ENCODE measurements at places on chromosomes 6 and 20.
A peak's percentile ranks its signal among the peaks of the same experiment; 100 is the strongest.

- DNase-seq: no peak
These were observed 49.9 kb downstream of the GFRAL start for GRCh38 chr6:55377150-55377549.

DNA sequence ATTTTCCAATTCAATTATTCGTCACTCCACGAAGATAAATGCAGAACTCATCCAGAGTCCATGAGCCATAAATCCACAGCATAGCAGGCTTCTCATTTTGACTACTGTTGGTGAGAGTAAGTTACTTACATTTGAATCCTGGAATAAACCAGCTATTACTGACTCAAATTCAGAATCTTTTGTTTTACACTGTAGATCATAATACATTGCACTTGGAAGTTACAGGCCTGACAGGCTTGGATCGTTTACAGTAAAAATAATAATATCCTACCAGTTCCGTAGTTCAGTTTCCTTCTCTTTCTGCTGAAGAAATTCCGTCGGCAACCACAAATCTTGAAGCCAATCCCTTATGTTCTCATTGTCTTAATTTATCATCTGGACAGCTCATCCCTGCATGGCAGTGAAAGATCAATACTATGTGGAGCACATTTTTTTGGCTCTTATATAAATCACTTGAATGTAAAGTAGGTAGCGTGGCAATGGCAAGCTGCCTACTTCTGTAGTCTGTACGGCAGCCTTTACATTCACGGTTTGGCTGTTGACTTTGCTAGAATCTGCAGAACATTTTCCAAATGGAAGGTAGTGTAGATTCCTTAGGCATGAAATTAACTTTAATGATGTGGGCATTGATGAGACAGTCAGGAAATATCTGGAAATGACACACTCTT is 142.9 kb downstream of the WDR27 start:
- no peak for DNase-seq

- DNase-seq: no peak
These were observed 29.9 kb upstream of the AGPAT4 start for GRCh38 chr6:161303628-161304340.

DNA sequence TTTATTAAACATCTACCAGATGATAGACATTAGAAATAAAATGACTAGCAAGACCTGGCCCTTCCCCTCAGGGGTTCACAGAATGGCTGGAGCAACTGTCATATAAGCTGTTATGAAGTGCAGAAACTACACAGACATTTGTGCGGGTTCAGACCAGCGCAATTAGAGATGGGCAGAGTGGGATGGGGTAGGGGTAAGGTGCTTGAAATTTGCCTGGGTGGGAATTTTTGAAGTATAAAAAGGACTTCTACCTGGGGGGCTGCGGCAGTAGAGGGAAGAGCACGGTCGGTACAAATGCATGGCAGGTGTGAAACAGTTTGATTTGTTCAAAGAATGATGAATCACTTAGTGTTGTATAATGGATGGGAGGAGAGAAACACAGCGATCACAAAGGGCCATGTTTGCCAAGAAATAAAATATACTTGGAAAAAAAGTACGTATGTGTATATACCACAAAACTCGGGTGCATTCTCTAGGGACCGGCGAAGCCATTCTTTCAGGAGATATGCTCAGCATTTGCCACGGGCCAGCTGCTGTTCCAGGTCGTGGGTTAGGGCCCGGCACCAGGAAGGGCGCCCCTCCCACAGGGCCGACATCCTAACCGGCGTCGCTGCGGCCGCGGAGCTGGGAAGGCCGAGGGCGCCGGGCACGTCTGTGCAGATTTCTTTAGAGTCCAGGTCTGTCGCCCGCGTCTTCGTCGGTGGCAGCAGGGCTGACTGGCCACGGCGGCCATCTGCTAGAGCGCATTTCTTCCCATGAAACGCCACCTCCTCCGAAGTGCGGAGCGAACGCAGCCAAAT is 809 bp upstream of the NOL7 start:
- DNase-seq: peak; percentile 34

GRCh38 chr20:54618412-54618811 is 143.0 kb downstream of the DOK5 start:
- DNase-seq: no peak

DNA sequence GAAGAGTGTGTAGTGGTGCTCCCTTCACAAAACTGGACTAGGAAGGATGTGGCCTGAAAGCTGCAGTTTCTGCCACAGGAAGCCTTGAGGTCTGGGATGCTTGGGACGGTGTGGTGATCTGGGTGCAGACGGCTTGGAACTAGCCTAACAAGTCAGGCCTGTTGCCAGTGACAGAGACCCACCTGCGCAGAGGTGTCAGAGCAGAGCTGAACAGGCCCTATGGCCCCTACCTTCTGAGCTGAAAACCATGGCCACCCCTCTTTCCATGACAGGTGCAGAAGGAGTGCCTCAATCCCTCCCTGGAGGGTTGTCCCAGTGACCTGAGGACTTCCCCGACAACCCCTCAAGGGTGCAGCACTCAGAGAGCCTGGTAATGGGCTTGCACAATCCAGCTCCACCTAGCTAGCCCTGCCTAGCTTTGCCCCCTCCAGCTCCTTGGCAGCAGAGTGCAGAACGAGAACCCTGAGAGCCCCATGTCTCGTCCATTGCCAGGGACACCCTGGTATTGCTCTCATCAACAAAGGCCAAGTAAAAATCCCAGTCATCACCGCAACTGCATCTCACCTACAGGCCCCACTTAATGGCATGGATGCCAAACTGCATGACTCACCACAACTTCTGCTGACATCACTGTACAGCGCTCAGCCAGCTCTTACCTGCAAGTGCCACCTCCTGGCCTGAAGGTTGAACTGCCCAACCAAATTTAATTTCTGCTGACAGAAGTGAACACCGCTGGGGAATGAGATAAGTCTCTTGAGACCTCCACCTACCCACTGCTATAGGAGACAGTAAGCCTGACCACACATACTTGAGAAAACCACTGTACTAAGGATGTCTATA is 563.1 kb downstream of the TFAP2A start:
- DNase-seq: no peak

DNA sequence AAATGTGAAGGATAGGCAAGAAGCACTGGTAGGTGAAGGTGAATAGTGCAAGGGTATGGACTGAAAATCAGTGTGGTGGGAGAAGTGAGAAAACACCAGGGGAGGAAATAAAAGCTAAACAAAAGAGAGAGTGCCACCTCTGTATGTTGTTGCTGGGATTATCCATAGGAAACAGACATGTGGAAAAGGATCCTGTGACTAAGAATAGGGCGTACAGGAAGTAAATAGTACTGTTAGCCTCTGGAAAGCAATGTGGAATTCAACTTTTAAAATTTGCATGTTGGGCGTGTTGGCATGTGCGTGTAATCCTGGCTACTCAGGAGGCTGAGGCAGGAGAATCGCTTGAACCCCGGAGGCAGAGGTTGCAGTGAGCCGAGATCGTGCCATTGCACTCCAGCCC is 661.7 kb downstream of the KIF16B start:
- no peak for DNase-seq
